ENCODE measurements at places on chromosomes 11 and 22.

- no peak for DNase-seq
Measured at GRCh38 chr11:95653099-95653498, 136.5 kb downstream of the FAM76B start.

DNA sequence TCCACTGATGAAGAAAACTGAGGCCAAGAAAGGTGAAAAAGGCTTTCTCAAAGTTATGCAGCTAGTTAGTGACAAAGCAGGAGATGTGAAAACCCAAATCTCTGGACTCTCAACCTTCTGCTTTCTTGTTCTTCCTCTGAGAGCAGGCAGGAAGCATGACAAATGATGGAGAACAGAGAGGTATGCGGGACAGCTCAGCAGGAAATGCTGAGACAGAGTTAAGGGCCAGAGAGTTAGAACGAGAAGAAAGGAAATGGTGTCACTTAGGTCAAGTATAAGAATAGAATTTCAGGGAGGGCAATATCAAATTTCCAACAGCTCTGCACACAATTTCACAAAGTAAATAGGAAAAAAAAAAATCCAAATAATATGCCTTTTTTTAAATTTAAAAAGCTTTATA lies 67.6 kb upstream of the ARHGAP42 start:
- DNase-seq = no peak

DNA sequence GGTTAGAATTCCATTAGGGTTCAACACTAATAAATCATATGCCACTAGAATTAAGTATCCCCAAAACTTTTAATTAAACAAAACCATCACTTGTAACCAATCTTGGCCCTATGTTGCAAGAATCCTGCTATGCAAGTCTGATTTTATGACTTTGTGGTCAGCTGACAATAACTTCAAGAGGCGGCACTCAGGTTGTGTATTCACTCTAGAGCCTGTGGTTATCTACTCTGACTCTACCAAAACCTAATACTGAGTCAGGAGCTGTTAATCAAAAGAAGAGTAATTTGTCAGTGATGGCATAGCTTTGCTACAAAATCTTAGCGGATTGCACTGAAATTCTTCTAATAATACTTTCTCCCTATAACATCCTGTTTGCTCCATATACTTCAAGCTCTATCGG lies 253.7 kb downstream of the AASDHPPT start:
- DNase-seq = no peak

DNA sequence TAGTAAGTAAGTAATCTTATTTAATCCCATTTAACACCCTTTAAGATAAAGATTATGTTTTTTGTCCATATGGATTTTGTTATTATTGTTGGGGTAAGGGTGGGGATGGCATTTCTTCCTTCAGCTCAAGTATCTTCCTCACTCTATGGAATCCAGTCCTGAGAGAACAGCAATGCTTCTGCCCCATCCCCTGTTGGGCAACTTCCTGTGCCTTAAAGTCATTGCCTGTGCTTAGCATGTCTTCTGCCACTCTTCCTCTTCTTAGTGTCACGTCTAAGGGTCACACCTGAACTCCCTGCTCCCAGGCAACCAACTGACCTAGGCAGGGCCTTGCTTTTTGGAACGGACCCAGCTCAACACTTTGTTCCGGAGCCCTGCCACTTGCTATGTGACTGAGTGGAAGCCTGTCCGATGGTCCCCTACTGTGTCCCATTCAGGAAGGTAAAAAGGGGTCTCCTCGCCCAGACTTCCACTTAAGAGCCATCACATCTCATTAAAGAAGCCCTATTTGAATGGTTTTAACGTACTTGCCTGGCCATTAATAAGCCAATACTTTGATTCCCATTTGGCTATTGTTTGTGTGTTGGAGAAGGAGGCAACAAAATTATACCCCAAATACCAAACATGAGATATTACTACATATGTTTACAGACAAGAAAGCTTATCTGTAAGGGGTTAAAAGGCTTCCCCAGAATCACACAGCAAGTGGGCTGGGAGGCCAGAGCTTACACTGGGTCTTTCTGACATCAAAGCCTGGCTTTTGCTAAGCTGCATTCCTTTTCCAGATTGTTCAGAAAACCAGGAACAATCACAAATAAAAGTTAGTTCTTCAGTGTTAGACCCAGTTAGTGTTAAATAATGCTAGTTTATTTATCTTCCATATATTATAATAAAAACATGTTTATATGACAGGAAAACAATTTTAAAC lies 59.2 kb downstream of the RAB38 start:
- DNase-seq = no peak

- no peak for DNase-seq
Measured at GRCh38 chr11:58471892-58472291, 29.9 kb upstream of the OR5B12 start.

GRCh38 chr11:16082095-16083055 lies 274.0 kb downstream of the SOX6 start:
- no peak for DNase-seq

DNA sequence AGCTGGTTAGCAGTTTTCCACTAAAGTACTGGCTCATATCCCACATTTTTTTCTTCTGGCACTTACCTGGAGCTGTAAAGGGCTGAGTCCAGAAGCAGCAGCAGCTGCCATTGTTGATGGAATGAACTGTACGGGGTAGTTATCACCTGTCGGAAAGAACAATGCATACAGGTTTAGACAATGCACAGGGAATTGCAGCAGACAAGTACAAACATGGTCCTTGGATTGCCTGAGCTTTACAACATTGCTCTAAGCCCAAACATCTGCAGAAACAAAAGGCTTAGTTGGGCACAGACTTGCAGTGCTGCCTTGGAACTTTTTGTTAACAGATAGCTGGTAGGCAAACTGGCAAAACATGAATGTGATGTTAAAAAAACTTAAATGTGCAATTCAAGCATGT lies 258.8 kb downstream of the SOX6 start:
- no peak for DNase-seq

DNA sequence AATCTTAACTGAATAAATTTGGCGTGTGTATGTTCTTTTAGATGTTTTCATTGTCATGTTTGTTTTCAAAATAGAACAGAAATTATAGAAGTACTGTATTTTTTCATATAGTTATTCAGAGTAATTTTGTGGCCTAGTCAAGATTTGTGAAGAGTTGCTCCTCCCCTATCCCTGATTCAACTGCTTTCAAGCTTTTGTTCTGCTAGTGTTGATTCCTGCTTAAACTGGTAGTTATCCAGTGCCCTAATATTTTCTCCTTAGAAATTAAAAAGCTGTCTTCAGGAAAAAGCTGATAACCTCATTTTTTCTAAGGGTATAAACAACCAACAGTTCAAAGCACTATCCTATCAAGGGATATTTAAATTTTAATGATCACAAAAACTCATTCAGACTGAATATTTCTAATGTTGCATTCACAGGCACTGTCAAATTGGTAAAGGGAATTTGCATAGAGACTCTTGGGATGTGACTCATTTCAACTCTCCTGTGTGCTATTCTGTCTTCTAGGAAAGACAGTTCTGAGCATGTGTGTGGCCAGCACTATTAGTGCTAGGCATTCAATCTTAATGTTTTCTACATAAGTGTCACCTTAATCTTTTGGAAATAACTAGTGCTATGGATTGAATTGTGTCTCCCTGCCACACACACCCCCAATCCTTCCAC lies 1776.0 kb downstream of the LRRC4C start:
- DNase-seq = no peak

GRCh38 chr22:50698546-50698945 lies 25.9 kb downstream of the SHANK3 start:
- DNase-seq = no peak

- DNase-seq = no peak
Measured at GRCh38 chr11:63920126-63920938, 3.4 kb upstream of the RCOR2 start.

DNA sequence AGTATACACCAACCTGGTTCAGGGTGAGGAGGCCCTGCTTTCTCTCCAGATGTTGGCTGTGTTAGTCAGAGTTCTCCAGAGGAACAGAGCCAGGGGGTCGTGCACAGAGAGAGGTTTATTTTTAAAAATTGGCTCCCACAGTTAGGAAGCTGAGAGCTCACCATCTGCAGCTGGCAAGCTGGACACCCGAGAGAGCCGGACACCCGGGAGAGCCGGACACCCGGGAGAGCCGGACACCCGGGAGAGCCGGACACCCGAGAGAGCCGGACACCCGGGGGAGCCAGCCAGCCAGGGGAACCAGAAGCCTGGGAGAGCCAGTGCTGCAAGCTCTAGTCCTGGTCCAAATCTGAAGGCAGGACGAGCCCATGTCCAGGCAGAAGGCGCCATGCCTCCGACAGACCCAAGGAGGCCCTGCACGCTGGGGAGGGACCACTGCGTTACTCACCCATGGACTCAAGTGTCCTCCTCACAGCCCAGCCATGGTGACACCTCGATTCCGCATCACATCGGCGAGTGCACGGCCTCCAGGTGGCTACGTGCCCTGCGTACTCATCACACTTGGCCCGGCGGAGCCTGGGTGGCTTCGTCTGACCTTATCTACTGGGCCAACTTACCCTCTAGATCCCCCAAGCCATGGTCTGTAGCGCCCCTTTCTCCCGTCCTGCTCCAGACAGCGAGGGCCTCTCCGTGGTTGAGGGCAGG lies 99.0 kb downstream of the BRD1 start:
- no peak for DNase-seq

DNA sequence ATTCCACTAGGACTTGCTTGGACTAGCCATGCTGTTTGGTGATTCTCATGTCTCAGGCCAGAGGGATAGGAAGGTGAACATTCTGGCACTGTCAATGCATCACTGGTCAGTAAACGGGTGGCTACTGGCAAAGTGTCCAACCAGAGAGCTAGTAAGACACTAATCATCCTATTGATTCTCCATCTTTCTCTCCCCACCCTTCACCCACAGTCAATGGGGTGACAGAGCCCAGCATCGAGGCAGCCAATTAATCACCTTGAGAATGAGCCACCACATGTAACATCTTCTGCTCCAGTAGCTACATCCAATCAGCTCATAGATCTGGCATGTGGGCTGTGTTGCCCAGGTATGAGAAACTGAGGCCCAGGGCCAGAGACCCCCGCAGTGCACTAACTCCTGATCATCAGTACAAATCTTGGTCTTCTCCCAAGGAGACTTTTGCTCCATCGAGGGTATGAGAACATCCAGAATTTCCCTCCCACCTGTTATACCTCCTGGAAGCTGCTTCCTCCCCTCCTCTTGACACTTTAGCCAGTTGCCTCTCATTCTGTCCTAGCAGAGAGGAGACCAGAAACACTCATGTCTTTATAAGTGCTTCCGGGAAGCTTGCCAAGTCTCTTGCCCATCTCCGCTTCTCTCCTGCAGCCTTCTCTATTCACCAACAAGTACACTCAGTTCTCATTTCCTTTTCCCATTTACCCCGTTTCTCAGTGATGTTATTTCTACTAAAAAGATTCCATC lies 17.0 kb downstream of the HTR3A start:
- no peak for DNase-seq

- DNase-seq = no peak
Measured at GRCh38 chr11:67780056-67780455, 105.6 kb upstream of the ALDH3B2 start.

- DNase-seq = no peak
Measured at GRCh38 chr11:108959105-108959761, 294.4 kb downstream of the DDX10 start.

DNA sequence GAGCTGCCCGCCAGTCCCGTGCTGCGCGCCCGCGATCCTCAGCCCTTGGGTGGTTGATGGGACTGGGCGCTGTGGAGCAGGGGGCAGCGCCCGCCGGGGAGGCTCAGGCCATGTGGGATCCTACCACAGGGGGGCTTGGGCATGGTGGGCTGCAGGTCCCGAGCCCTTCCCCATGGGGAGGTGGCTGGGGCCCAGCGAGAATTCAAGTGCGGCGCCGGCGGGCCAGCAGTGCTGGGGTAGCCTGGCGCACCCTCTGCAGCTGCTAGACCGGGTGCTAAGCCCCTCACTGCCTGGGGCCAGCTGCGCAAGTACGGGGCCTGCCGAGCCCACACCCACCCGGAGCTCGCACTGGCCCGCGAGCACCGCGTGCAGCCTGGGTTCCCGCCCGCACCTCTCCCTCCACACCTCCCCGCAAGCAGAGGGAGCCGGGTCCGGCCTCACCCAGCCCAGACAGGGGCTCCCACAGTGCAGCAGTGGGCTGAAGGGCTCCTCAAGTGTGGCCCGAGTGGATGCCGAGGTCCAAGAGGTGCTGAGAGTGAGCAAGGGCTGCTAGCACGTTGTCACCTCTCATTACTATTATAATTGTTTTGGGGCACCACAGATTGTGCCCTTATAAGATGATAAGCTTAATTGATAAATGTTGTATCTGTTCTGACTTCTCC lies 333.2 kb downstream of the CASP12 start:
- no peak for DNase-seq

DNA sequence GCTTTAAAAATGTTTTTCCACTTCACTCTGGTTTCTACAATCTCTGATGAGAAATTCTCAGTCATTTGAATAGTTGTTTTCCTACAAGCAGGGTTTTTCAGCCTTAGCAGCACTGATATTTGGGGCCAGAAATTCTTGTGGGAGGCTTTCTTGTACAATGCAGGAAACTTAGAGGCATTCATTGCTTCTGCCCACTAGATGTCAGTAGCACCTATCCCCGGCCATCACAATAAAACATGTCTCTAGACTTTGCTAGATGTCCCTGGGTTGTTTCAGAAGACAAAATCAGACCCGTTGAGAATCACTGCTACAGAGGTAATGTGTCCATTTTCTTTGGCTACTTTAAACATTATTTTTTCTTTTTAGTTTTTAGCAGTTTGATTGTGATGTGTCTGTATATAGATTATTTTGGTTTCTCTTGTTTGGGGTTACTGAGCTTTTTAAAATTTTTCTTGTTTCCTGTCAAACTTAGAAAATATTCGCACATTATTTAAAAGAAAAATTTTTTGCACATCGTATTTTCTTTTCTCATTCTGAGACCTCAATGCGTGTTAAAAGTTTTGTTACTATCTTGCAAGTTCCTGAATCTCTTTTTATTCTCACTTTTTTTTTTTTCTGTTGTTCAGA lies 60.8 kb upstream of the CCDC179 start:
- no peak for DNase-seq

- DNase-seq = no peak
Measured at GRCh38 chr11:65418431-65418680, 4.2 kb upstream of the NEAT1 start.

- no peak for DNase-seq
Measured at GRCh38 chr11:40388097-40388818, 1071.2 kb downstream of the LRRC4C start.

DNA sequence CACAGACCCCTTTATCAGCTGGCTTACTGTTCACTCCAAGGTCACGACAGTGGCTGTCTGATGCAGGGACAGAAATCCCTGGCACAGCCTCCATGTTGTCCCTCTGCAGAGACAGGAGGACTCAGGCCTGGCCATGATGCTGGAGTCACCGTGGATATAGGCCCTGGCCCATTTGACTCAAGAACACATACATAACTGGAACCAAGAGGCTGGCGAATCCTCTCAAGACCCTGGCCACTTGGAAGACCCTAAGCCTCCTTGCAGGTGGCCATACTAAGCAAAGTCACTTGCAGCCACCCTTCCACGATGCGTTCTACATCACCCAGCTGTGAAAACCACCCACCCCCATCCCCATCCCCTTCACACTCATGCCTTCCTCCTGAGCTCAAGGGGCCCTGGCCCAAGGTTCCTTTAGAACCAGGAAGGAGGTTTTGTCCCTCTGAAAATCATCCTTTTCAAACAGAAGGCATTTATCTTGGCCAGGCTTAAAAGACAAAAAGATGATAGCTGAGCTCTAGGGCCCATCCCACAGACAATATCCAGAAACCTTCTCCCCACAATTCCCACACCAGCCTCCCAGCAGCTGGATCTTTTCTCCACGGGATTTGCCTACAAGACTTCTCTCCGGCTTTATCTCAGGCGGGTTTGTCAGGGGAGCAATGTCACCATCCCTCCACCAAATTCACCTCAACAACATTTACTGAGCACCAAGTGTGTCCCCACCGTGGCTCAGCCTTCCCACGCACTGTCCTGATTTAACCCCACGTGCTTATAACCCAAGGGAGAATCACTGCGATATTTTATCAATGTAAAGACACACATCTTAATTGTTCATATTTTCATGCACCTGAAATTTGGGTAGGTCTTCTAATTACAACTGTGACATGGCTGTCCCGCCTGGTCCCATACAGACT lies 123.4 kb upstream of the SERPIND1 start:
- DNase-seq = no peak

All from stimulated activated CD8-positive, alpha-beta memory T cell treated with anti-CD3 and anti-CD28 coated beads, Interleukin-7, amount 100 ng/mL, for 1 hour (primary cell).